T-helper 17 cell (primary cell): ENCODE measurements at places on chromosomes 6 and 20.

DNA sequence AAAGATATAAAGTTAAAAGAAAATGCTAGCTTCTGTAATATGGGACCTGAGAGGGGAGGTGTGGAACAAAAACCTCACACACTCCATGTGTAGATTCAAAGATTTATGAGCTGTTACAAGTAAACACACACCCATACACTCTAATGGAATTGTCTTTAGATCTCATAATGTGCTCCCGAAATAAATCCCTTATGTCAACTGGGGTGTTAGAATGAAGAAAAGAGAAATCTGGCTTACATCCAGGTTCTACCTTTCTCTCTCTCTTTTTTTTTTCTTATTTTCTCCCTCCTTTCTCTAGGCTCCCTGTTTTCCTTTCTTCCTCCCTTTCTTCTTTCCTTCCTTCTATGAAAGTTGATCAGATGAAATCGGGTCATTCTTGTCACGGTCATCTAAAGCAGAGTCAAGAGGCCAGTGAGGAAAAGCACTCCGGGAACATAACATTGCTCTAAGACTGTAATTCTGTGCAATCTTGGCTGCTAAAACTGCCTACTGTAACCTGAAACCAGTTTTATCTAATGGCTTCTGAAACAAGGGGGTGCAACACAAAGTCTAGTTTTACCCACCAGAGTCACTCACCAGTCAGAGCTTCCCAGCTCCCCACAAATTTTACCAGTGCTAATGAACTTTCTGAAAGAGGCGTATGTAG lies 68.3 kb upstream of the BTBD3 start:
- no peak for DNase-seq
- H3K36me3 ChIP-seq, result no peaks in the 10 kb centered on the region
- H3K27me3 ChIP-seq, result no peaks in the 10 kb centered on the region
- no peak overlapping the region for H3K27ac ChIP-seq
- H3K4me3 ChIP-seq, result no peak overlapping the region
- no peaks in the 10 kb centered on the region for H3K4me1 ChIP-seq

DNA sequence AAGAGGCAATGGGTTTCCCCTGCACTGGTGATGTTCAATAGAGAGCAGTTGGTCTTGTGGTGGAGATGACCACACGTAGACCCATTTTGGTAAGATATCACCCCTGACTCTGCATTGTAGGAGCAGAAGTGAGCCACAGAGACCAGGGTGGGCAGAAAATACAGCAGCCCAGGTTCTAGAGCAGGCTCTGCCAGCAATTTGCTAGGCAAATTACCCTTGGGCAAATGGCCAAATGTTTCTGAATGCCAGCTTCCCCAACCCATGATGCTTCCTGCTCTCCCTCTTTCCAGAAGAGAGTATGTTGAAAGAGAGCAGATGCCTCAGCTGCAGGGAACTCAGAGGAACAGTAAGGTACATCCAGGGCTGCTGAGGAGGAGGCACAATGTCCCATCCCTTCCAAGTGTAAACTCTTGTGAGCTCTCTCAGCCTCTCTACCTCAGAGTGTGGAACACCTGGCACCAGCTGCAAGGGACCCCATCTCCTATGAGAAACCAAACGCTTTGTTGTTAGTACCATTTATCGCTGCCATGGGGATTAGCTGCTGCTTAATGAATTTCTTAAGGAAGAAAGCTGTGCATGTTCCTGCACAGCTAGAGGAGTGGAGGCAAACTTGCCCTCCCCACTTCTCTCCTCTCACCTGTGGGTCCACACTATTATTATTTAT lies 317.5 kb upstream of the MOCS1 start:
- no peak overlapping the region for H3K27ac ChIP-seq
- H3K36me3 ChIP-seq, result no peaks in the 10 kb centered on the region
- DNase-seq, result no peak
- H3K27me3 ChIP-seq, result peaks cover 30% of the 10 kb centered on the region
- H3K4me3 ChIP-seq, result no peak overlapping the region
- H3K4me1 ChIP-seq, result no peaks in the 10 kb centered on the region

DNA sequence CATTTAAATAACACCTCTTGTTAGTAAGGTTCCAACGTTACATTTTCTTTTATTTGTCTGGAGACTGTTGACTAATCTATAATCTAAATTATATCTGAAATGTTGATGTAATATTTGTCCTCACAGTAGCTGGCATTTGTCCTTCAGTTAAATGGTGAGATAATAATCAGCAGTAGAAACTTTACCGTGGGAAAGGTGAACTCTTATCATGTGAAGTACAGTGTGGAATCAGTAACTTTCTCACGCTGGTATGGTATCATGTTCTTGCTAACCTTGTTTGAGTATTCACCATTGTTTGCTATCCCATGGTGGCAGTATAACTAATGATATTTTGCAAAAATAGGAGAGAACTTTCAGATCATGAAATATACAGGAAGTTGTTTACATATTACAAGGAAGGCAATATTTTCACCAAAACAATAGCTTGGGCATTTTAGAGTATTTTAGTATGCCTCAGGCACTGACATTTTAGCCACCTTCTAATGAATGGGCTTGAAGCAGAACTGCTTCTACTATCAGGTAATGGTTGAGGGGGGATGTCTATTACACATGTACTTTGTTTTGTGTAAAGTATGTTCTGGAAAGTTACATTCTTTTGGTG lies 4.8 kb downstream of the GMNN start:
- H3K36me3 ChIP-seq, result peaks cover 6% of the 10 kb centered on the region
- H3K4me3 ChIP-seq, result no peak overlapping the region
- H3K27ac ChIP-seq, result peak overlapping the region; percentile 14
- peaks cover 25% of the 10 kb centered on the region for H3K4me1 ChIP-seq
- no peak for DNase-seq
- no peaks in the 10 kb centered on the region for H3K27me3 ChIP-seq

DNA sequence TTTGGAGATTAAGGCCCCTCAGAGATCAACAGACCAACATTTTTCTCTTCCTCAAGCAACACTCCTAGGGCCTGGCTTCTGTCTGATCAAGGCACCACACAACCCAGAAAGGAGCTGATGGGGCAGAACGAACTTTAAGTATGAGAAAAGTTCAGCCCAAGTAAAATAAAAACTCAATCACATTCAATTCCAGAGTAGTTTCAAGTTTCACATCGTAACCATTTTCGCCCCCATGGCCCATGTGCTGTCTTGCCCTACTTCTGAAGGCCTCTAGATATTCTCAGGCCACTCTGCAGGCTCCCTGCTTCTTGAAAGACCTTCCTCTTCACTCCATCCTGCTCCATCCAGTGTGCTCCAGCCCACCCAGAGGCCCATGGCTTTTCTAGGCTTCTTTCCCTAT lies 4.2 kb downstream of the IL17A start:
- peak overlapping the region; percentile 41 for H3K27ac ChIP-seq
- no peak for DNase-seq
- peaks cover 15% of the 10 kb centered on the region for H3K4me1 ChIP-seq
- no peaks in the 10 kb centered on the region for H3K36me3 ChIP-seq

DNA sequence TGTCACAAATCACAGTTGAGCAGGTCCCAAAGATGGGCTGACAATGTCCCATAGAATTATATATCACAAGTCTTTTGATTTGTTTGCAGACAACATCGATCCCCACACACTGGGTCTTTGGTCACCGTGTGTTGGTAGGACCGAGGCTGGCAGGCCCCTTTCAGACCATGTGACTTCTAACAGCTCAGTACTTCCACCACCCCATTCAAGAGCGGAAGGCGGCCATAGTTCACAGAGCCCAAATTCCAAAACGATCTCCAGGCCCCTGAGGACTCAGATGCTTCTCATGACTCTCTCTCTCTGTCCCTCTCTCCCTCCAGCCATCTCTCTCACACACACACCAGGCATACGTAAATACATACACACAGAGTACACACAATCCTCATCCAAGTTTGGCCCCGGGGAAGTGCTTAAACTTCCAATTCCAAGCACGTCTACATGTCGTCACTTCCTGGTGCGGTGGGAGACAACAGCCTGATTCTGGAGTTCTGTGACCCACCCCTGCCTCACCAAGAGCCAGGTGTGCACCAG lies 155.9 kb upstream of the INSM1 start:
- no peaks in the 10 kb centered on the region for H3K4me1 ChIP-seq
- H3K4me3 ChIP-seq, result no peak overlapping the region
- no peaks in the 10 kb centered on the region for H3K36me3 ChIP-seq
- peaks cover 48% of the 10 kb centered on the region for H3K27me3 ChIP-seq
- no peak for DNase-seq

GRCh38 chr20:43462660-43463526 lies 5.2 kb downstream of the SRSF6 start:
- H3K36me3 ChIP-seq, result peaks cover 10% of the 10 kb centered on the region
- peak overlapping the region; percentile 67 for H3K4me3 ChIP-seq
- no peak for DNase-seq
- no peaks in the 10 kb centered on the region for H3K27me3 ChIP-seq
- H3K4me1 ChIP-seq, result peaks cover 24% of the 10 kb centered on the region

DNA sequence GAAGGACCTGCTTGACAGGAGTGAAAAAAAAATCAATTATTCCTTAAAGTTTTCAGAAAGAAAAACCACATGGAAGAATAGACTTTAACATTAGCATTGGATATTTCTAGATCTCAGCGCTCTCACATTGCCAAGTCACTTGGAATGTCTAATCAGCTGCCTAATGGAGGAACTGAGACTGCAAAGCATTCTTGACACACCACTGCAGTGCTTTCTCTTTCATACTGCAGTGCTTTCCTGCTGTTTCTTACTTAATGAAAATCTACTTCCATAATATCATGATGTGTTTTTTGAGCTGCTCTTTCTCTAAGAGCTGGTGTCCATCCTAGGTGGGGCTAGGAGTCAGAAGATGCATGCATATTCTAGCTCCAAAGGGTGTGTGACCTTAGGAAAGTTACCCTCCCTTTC lies 20.4 kb upstream of the MCM3 start:
- H3K27me3 ChIP-seq, result no peaks in the 10 kb centered on the region
- H3K27ac ChIP-seq, result peak overlapping the region; percentile 97

GRCh38 chr20:41701588-41702348 lies 83.6 kb upstream of the CHD6 start:
- H3K27me3 ChIP-seq, result peaks cover 7% of the 10 kb centered on the region
- H3K4me1 ChIP-seq, result peaks cover 4% of the 10 kb centered on the region
- H3K4me3 ChIP-seq, result no peak overlapping the region
- no peak for DNase-seq

DNA sequence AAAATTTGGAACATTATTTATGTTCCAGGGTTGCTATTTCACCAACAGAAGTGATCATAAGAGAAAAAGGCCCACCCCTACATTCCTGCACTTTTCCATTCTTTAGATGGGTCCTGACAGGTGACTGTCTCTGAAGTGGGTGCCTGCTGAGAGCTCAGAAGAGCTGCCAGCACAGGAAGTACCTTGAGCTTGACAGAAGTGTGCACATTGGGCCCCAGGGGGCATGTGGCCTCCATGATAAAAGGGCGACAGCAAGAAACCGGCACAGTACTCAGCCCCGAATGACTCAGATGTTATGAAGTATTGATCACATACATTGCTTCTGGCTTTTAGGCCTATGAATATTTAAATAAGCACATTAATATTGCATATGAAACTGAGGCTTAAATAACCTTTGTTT lies 150.4 kb downstream of the PCSK2 start:
- no peaks in the 10 kb centered on the region for H3K36me3 ChIP-seq
- H3K27me3 ChIP-seq, result peaks cover 10% of the 10 kb centered on the region
- H3K4me3 ChIP-seq, result no peak overlapping the region
- no peak overlapping the region for H3K27ac ChIP-seq

DNA sequence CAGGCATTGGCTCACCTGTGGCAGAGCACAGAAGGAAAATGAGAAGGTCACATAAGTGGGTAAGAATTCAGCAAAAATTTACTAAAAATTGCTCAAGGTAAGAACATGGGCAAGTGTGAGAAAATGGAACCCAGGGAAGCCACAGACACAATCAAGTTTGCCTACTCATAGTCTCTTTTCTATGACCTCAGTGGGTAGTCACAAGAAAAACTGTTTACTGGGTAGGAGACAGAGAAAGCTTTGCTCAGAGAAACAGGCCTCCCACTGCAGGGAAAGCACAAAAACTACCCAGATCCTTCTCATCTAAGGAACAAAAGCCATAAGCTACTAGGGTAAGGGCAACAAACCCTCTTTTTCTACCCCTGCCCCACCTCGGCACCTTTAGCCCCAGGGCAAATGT lies 35.2 kb downstream of the FAM184A start:
- peaks cover 4% of the 10 kb centered on the region for H3K36me3 ChIP-seq
- no peak overlapping the region for H3K27ac ChIP-seq
- no peak for DNase-seq
- no peaks in the 10 kb centered on the region for H3K27me3 ChIP-seq

DNA sequence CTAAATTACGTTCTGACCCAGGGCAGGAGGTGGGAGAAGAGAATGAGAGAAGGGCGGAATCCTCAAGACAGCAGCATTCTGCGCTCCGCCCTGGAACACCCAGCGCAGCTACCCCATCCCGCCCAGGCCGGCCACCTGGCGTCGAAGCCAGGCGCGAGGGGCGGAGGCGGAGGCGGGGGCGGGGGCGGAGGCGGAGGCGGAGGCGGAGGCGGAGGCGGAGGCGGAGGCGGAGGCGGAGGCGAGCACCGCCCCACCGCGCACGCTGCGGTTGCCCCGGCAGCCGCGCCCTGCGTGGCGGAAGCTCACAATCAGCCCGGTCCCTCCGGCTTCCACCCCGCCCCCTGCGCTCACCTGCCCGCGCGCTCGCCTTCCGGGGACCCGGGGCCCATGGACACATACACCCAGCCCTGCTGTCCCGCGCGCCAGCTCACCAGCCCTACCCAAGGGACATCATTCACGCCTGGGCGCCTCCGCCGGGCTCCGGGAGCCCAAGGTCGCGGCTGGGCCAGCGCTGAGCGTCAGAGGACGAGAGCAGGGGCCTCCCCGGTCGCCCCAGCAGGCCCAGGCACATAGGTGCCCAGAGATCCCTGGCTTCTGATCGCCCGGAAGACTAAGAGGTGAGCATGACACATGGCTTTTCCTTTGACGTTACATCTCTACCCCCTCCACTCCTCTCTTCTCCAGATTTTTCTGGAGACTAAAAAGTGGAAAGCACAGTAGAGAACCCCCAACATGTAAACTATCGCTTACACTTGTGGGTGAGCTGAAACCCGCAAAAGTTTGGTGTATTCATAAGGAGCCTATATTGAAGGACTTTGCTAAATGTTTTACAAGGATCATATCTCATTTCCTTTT lies at the start of gene ANKEF1:
Gene ANKEF1 (plus strand): TSS at position 271 of the 855 bp plus-strand sequence. CDS start 3,315 bp downstream, outside the sequence.
- no peaks in the 10 kb centered on the region for H3K36me3 ChIP-seq
- H3K4me1 ChIP-seq, result peaks cover 13% of the 10 kb centered on the region
- peak within 1 kb of the TSS; percentile 72 for H3K4me3 ChIP-seq
- H3K27me3 ChIP-seq, result peaks cover 8% of the 10 kb centered on the region
- DNase-seq, result peak; percentile 69
- H3K27ac ChIP-seq, result peak within 1 kb of the TSS; percentile 56

DNA sequence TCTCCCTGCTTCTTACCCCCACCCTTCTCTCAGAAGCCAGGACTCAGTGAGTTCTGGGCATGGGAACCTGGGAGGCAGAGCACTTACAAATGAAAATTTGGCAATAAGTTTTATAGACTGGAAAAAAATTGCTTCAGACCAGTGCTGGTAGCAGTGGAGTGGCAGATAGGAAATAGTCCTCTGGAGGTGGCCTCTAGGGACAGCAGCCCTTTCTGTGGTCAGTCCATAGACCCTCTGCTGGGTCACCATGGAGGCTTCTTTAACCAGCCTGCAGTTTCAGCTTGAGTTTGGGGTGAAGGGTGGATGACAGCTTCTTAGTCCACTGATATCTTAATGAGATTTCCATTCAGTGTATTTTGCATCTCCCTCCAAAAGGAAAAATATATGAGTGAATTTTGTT lies 179.1 kb downstream of the ARID1B start:
- DNase-seq, result no peak
- no peak overlapping the region for H3K4me3 ChIP-seq
- H3K27ac ChIP-seq, result peak overlapping the region; percentile 49
